ENCODE measurements at places on chromosomes 12 and 14. TPM values are rescaled to one million over a fixed set of nuclear protein-coding genes. Genes with fewer than 3 reads are reported as not detected.
A peak's percentile ranks its signal among the peaks of the same experiment; 100 is the strongest.

MFAP5 gene
- total RNA-seq = 158 TPM

GLRX5 gene
- total RNA-seq = 48.6 TPM

OR4K1 gene
- total RNA-seq = not detected

GNPTAB gene
- 32.7 TPM for total RNA-seq

INHBE gene
- 0.07 TPM for total RNA-seq

KRT82 gene
- not detected for total RNA-seq

RHEBL1 gene
- 5.9 TPM for total RNA-seq

IL26 gene
- not detected for total RNA-seq

PIK3C2G gene
- total RNA-seq = 0.34 TPM

SPTB gene
- total RNA-seq = 0.58 TPM

- no peak for DNase-seq
These were observed 7.8 kb upstream of the PLEKHG3 start for GRCh38 chr14:64696355-64696857.

GRCh38 chr12:30500532-30500931 is 195.1 kb downstream of the IPO8 start:
- DNase-seq = no peak

DNA sequence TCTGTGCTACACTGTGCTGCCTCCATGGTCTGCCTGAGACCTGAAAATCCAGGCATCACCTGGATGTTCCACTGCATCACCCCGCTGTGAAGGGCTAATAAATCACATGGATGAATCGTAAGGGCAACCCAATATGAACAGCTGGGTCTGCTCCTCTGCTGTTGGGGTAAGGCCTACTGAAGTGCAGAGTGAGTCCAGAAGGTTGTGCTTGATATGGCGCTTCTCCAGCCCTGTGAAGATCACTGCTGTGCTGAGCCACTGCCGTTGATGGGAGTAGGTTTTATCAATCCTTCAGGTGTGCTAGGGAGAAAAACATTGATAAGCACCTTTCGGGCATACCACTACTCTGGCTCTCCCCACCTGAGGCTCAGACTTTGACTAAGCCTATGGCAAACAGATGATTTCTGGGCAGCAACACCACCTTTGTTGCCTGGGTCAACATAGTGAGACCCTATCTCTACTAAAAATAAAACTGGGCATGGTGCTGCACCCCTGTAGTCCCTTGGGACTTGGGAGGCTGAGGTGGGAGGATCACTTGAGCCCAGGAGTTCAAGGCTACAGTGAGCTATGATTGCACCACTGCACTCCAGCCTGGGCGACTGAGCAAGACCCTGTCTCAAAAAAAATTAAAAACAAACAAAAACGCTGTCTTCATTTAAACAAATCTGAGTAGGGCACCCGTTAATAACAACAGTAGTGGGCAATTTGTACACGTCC is 1.7 kb downstream of the ACVRL1 start:
- no peak for DNase-seq

DNA sequence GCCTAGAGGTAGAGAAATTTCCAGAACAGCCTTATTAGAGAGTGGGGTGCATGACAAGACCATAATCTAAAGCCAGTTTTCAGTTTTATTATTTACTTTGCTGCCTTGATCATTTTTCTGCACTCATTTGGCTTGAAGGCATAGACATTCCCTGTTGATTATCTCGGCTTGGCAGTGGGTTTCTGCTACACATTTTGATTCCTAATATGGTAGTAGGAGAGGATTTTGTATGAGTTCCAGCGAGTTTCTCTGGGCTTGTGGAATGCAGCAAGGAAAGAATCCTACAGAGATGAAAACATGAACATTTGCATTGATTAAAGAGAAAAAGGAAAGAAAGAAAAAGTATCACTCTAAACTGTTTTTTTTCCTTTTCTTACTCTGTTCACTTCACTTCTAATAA is 281.2 kb downstream of the PAWR start:
- peak; percentile 72 for DNase-seq

GRCh38 chr12:48995086-48995879 is 3.9 kb downstream of the DDN start:
- DNase-seq = peak; percentile 61

- no peak for DNase-seq
These were observed 80.0 kb upstream of the SLC8A3 start for GRCh38 chr14:70268760-70269159.

GRCh38 chr12:116644806-116645205 is 85.6 kb downstream of the MAP1LC3B2 start:
- no peak for DNase-seq

DNA sequence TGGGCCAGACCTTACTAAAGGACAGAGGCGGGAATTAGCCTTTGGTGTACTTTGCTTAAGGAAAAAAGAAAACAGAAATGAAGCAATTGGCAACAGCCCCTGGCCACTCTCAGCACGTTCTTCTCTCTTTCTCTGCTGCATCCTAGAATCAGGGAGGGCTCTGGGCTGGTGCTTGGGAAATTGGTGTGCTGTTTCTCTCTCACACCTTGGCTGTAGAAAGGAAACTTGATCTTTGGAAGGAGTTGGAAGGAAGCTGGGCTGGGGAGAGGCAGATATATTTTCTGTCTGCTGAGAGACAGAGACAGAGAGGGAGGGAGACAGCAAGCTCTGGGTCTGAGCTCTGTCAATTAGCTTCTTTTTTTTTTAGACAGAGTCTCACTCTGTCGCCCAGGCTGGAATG is 27.4 kb downstream of the NOS1 start:
- no peak for DNase-seq

GRCh38 chr12:126480451-126480850 is 1415.2 kb downstream of the AACS start:
- no peak for DNase-seq

DNA sequence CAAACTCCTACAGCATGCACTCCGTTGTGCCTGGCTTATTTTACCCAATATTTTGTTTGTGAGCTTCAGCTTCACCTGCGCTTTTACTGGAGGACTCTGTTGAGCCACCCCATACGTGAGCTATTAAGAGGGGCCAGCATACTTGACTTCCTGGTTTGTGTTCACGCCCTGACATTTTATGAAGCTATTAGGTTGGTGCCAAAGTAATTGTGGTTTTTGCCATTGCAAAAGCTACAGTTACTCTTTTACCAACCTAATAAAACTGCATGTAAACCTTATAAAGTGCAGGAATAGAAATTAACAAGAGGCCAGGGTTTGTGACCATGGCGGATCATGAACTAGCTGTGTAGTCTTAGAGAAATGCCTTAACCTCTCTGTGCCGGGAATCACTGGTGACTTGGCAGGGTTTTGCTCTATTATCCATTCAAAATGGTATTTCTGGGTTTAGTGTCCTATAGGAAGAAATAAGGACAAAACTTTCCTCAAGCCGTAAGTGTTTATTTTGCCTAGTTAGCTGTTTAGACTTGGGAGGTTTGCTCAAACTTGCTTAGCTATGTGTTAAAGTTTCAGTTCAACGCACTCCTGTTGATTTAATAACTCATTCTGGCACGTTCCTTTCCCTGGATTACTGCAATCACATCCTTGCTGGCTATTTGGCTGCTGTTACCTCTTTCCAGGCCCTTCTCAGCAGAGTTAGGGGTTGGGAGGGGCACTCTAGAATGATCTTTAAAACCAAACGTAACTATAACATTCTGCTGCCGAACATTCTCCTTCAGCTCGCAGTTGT is 1027.6 kb downstream of the BCL11B start:
- DNase-seq = peak; percentile 13

DNA sequence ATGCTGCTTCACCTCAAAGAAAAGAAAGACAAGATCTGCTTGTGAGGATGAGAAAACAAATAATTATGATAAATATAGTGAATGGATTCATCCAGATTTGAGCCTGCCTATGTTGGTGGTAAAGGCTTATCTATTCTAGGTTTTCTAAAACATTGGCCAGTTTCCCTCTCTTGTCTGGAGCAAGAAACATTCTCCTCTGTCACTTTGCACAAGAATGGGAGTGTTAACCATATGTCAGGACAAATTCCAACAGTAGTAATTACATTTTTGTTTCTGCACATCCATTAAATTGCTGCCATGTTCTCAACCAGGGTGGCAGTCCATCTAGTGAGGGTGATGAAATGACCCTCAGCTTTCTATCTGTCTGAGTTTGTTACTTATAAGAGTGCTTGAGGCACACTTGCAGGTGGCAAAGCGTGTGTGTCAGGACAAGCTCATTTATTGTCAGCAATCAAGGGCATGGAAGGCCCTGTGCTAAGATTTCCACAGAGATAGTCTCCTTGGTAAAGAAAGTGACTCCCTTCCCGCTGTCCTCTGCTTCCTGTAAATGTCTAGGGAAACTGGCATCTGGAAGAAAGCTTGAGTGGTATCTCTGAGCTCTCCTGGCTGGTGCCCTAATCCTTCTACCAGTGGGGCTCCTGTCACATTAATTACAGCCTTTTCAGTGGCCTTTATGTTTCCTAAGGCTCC is 502.1 kb upstream of the FLRT2 start:
- DNase-seq = no peak

DNA sequence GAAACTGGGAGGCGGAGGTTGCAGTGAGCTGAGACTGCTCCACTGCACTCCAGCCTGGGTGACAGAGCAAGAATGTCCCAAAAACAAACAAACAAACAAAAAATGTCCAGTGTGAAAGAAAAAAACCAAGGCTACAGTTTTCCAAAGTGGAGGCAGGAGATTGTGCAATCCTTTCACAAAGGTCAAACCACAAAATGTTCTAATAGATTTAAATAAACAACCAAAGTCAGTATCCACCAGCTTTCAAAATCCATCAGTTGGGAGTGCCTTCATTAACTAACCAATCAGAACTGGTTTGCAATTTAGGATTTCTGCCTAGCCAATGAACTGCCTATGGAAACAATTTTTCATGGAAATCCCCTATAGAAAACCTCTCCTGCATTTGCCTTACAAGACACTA is 52.3 kb upstream of the TRIM9 start:
- no peak for DNase-seq

DNA sequence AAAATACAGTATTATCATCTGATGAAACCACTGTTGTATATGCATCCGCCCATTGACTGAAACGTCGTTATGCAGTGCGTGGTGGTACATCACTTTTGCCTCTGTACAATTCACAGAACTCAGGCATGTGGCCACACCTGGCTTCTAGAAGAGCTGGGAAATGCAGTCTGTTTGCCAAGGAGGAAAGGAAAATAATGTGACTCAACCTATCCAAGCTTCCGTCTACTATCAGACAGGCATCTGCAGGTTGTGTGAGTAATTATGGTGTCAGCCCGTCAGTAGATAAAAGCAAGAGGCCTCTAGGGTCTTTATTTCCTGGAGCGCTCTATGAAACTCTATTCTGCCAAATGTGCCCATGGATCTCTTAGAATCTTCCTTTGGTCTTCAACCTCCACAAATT is 111.6 kb downstream of the BBS10 start:
- peak; percentile 98 for DNase-seq

DNA sequence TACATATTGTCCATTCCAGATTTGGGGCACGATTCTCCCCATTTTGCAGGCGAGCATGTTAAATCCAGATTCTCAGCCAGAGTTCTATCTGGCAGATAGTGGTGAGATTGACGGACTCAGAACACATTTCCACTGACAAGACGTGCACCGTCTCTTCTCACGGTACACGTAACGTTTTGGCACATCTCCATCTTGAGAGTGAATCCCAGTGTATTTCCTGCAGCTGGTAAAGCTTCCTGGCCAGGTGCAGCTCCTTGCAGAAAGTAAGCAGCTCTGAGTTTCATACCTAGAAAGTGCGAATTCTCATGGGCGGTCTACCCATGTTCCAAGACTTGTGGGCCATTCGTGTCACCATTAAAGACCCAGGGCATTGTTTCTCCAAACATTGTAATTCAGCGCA is 102.6 kb downstream of the TSPAN9 start:
- DNase-seq = no peak

GRCh38 chr12:109467978-109468676 is 9.0 kb downstream of the KCTD10 start:
- DNase-seq = no peak

GRCh38 chr12:96073346-96074330 is 38.3 kb upstream of the LTA4H start:
- no peak for DNase-seq

DNA sequence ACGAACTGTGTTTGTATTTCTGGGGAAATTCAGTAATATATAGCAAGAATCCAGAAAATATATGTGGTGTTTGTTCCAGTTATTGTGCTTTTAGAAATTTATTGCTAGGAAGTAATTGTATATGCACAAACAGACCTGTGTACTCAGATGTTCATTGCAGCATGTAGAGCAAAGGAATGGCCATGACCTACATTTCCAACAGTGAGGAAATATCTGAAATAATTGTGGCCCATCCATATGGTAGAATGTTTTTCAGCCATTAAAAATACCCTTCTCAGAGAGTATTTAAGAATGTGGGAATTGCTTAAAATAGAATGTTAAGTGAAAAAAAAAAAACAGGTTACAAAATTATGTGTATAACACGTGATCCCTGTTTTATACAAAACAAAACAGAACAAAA is 77.3 kb downstream of the TMX1 start:
- no peak for DNase-seq

GRCh38 chr14:85686908-85687307 is 157.0 kb downstream of the FLRT2 start:
- DNase-seq = no peak

DNA sequence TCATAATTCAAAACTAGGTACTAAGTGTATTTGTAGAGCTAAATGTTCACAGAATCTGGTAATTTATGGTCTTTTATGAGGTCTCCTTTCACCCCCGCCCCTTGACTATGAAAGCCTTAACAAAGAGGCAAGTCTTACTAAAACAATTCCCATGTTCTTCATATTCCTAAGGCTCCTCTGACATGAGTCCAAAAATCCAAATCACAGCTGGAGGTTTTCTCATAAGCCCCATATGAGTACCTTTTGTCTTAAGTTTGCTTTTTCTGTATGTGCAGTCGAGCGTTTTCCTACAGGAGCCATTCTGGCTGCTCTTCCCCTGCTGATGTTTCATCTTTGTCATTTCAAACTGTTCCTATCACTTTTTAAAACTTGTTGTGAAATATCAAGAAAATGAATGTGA is 55.2 kb downstream of the SIX1 start:
- no peak for DNase-seq

Measured in foreskin keratinocyte (primary cell).